Activated naive CD8-positive, alpha-beta T cell treated with anti-CD3 and anti-CD28 coated beads, Interleukin-2, amount 10 ng/mL, durations not matched to agents 7 days and 5 days (primary cell): ENCODE measurements at places on chromosomes 3 and 15.

- H3K4me3 ChIP-seq, result peak overlapping the region; percentile 76
- no peak for DNase-seq
- peaks cover 77% of the 10 kb centered on the region for H3K27me3 ChIP-seq
These were observed 2.2 kb upstream of the HES1 start for GRCh38 chr3:194133661-194134230.

DNA sequence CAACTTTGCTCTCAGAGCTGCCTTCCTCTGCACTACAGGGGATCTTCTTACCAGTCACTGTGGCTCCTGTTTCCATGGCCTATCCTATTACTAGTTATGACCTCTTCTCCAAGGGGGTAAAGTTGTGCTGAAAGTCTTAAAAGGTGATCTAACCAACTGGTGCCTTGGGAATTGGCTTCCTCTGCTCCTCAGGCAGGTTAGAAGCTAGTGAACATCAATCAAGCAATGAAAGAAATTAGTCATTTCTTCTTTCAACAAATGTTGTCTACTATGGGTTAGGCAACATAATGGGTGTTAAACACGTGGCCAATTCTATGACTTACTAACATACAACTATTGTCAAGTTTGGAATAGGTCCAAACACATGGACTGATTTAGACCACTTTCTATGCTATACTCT lies 571.4 kb upstream of the NAALADL2 start:
- H3K4me1 ChIP-seq, result no peaks in the 10 kb centered on the region
- H3K27ac ChIP-seq, result no peak overlapping the region
- H3K4me3 ChIP-seq, result no peak overlapping the region

GRCh38 chr3:61924090-61924735 lies 362.8 kb downstream of the PTPRG start:
- no peaks in the 10 kb centered on the region for H3K27me3 ChIP-seq
- H3K36me3 ChIP-seq, result no peaks in the 10 kb centered on the region
- H3K27ac ChIP-seq, result no peak overlapping the region

DNA sequence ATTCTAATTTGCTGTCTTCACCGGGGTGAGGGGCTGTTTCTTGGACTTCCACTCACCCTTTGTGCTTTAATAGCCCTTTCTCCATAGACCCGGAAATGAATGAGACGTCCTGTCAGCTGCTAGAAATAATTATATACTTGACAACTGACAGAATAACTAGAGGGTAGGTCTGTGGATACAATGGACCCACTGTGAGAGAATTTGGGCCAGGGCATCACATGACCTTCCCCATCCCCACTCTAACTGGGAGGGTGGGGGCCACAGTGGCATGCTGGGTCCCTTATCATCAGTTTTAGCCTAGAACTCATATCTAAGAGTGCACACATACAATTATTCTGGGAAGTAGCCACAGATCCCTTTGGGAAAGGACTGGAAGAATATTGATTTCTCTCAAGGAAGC lies 25.9 kb upstream of the MINAR1 start:
- H3K27me3 ChIP-seq, result peaks cover 3% of the 10 kb centered on the region
- no peak overlapping the region for H3K27ac ChIP-seq
- H3K4me1 ChIP-seq, result no peaks in the 10 kb centered on the region
- no peaks in the 10 kb centered on the region for H3K36me3 ChIP-seq
- DNase-seq, result no peak
- H3K4me3 ChIP-seq, result no peak overlapping the region

DNA sequence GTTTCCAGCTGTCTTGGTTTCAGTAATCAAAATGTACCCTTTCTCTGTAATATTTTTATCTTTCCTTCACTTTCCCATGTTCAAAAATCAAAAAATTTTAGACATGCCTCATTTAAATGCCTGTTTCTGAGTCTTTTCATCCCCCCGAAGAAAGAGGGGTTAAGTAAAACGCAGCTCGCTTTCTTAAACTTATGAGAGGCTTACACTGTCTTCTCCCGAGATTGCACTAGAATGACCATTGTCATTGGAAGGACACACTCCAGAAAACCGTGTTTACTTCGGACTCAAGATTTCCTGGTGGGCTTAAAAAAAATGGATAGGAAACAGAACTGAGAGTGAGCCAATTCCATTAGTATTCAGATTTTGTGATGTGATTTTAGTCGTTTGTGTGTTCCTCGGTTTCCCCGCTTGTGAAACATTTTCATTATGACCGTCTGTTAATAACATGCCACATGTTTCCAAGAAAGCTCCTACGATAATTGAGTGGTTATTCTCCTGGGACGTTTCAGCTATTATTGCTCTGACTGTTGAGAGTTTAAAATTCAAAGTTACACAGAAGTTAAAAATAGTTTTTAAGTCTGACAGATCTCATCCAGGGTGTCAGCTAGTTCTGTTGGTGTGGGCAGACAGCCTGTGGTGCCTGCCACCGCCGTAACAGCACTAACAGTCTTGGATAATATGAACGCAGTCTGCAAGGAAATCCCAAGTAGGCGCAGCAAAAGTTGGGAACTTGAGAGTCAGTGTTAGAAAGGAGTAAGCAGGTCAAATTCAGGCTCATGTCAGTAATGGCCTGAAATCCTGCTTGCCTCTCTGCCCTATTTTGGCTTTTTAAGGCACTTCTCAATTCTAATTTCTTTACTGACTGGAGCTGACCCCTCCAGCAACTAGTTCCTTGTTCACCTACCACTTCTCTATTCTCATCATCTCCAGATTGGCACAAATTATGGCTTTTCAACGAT lies 1.5 kb downstream of the CRYBG3 start:
- DNase-seq, result no peak
- peak overlapping the region; percentile 84 for H3K27ac ChIP-seq
- H3K27me3 ChIP-seq, result peaks cover 53% of the 10 kb centered on the region
- H3K4me3 ChIP-seq, result peak overlapping the region; percentile 96

DNA sequence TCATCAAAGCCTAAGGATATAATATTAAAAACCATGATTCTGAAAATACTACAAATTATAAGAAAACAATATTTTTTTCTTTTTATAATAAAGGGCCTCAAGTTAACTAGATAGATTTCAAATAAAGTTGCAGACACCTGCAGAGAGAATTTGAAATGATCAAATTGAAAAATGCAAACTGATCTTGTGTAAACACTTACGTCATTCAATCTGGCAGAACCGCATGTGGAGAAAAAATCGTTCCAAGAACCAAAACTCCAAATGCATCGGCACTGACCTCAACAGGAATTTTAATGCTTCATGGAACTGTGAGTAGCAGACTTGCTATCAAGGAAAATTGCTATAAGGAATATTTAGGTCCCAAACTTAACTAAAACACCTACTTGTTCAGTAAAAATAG lies 17.2 kb downstream of the CPA3 start:
- no peaks in the 10 kb centered on the region for H3K4me1 ChIP-seq
- no peak for DNase-seq
- H3K36me3 ChIP-seq, result no peaks in the 10 kb centered on the region
- H3K27ac ChIP-seq, result no peak overlapping the region
- H3K27me3 ChIP-seq, result peaks cover 6% of the 10 kb centered on the region

GRCh38 chr3:57017459-57017845 lies 43.0 kb upstream of the SPATA12 start:
- DNase-seq, result no peak
- no peaks in the 10 kb centered on the region for H3K36me3 ChIP-seq
- no peak overlapping the region for H3K4me3 ChIP-seq
- H3K27me3 ChIP-seq, result peaks cover 4% of the 10 kb centered on the region
- no peak overlapping the region for H3K27ac ChIP-seq
- H3K4me1 ChIP-seq, result peaks cover 2% of the 10 kb centered on the region

DNA sequence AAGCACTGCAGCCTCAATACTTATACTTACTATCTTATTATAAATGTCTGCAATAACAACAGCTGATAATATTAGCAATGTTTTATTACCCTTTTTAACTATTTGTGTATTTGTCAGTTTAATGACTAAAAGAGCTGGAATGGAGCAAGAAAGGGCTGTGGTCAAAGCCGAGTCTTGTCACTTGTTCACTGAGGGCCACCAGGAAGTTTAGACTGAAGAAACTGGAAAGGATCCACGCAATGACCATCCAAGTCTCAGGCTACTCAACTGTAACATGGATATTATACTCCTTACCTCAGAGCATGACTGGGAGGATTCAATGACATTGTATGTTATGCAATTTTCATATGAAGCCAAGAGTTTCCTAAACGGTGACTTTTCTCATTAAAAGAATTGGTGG lies 90.4 kb downstream of the TJP1 start:
- H3K27me3 ChIP-seq, result peaks cover 29% of the 10 kb centered on the region
- no peaks in the 10 kb centered on the region for H3K36me3 ChIP-seq
- no peak overlapping the region for H3K27ac ChIP-seq
- peaks cover 10% of the 10 kb centered on the region for H3K4me1 ChIP-seq
- no peak for DNase-seq
- no peak overlapping the region for H3K4me3 ChIP-seq

DNA sequence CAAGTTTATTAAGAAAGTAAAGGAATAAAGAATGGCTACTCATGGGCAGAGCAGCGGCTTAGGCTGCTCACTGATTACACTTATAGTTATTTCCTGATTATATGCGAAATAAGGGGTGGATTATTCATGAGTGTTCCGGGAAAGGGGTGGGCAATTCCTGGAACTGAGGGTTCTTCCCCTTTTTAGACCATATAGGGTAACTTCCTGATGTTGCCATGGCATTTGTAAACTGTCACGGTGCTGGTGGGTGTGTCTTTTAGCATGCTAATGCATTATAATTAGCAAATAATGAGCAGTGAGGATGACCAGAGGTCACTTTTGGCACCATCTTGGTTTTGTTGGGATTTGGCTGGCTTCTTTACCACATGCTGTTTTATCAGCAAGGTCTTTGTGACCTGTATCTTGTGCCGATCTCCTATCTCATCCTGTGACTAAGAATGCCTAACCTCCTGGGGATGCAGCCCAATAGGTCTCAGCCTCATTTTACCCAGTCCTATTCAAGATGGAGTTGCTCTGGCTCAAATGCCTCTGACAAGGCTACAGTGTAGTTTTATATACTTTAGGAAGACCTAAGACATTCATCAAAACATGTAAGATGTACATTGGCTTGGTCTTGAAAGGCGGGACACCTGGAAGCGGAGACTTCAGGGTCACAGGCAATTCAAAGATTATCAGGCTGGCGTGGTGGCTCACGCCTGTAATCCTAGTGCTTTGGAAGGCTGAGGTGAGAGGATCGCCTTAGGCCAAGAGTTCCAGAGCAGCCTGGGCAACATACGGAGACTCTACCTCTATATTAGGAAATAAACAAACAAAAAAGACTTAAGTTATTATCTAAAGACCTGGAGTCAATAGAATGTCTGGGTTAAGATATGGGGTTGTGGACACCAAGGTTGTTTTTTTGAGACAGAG lies 3.2 kb upstream of the BLOC1S6 start:
- H3K4me3 ChIP-seq, result no peak overlapping the region
- H3K4me1 ChIP-seq, result peaks cover 15% of the 10 kb centered on the region
- H3K27me3 ChIP-seq, result peaks cover 4% of the 10 kb centered on the region
- DNase-seq, result no peak
- H3K36me3 ChIP-seq, result peaks cover 4% of the 10 kb centered on the region

DNA sequence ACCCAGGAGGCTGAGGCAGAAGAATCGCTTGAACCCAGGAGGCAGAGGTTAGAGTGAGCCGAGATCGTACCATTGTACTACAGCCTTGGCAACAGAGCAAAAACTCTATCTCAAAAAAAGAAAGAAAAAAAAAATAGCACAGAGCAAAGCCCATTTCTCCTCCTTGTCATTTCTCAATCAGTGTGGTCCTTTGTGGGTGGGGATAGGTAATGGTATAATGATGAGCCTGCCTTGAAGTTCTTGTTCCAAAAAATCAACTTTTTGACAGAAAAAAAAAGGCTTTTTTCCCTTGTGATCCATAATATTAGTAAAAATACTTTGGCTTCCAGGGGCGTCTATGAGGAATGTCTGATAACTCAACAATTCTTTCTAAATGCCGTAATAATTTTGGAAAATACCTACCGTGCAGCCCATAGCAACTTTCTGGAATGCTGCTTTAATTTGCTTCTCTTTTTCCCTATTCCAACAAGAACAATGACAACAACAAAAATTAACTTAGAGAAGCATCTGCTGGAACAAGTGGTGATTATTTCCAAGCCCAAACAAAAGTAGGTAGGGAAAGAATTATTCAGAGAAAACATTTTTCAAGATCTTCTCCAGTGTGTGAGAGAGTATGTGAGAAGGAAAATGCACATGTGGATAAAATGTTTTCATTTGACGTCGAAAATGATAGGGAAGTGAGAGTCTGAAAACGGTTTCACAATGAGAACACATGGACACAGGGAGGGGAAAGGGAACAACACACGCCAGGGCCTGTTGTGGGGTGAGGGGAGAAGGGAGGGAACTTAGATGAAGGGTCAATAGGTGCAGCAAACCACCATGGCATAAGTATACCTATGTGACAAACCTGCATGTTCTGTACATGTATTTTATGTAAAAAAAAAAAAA lies 337.8 kb downstream of the RBMS3 start:
- no peaks in the 10 kb centered on the region for H3K4me1 ChIP-seq
- no peak for DNase-seq
- H3K4me3 ChIP-seq, result no peak overlapping the region
- H3K27ac ChIP-seq, result no peak overlapping the region
- H3K27me3 ChIP-seq, result no peaks in the 10 kb centered on the region

GRCh38 chr3:186110975-186111974 lies 2.4 kb upstream of the ETV5 start:
- H3K4me3 ChIP-seq, result peak overlapping the region; percentile 74
- no peaks in the 10 kb centered on the region for H3K36me3 ChIP-seq
- peaks cover 91% of the 10 kb centered on the region for H3K27me3 ChIP-seq

GRCh38 chr3:109224333-109224732 lies 87.8 kb downstream of the C3orf85 start:
- no peaks in the 10 kb centered on the region for H3K27me3 ChIP-seq
- H3K27ac ChIP-seq, result no peak overlapping the region
- H3K4me3 ChIP-seq, result no peak overlapping the region
- no peak for DNase-seq
- H3K4me1 ChIP-seq, result no peaks in the 10 kb centered on the region

DNA sequence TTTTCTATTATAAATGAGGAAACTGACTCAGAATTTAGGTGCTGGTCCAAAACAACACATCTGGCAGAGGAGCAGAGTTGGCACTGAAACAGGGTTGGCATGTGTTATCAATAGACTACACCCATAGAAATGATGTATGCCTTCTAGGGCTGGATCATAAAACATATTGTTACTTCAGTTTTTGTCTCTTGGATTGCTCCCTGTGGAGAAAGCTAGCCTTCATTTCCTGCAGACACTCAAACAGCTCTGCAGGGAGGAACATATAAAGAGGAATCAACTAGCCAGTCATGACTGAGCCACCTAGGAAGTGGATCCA lies 507 bp upstream of the MRPL3 start:
- H3K4me3 ChIP-seq, result peak overlapping the region; percentile 98
- peaks cover 18% of the 10 kb centered on the region for H3K36me3 ChIP-seq
- peak overlapping the region; percentile 88 for H3K27ac ChIP-seq
- H3K4me1 ChIP-seq, result peaks cover 30% of the 10 kb centered on the region

- peak overlapping the region; percentile 43 for H3K4me3 ChIP-seq
- H3K27me3 ChIP-seq, result peaks cover 2% of the 10 kb centered on the region
- no peak for DNase-seq
- H3K4me1 ChIP-seq, result peaks cover 21% of the 10 kb centered on the region
- H3K27ac ChIP-seq, result peak overlapping the region; percentile 38
These were observed 133.5 kb upstream of the STT3B start for GRCh38 chr3:31399271-31399670.

GRCh38 chr3:71191031-71191482 lies 392.5 kb downstream of the FOXP1 start:
- H3K36me3 ChIP-seq, result peaks cover 28% of the 10 kb centered on the region
- no peak overlapping the region for H3K4me3 ChIP-seq
- no peak overlapping the region for H3K27ac ChIP-seq
- DNase-seq, result no peak
- H3K4me1 ChIP-seq, result peaks cover 27% of the 10 kb centered on the region

- no peaks in the 10 kb centered on the region for H3K27me3 ChIP-seq
- H3K4me1 ChIP-seq, result no peaks in the 10 kb centered on the region
- no peak overlapping the region for H3K4me3 ChIP-seq
- no peak overlapping the region for H3K27ac ChIP-seq
- no peak for DNase-seq
These were observed 938.4 kb upstream of the SEMA6D start for GRCh38 chr15:46778876-46779275.
